ENCODE measurements at places on chromosomes 4 and X.
A peak's percentile ranks its signal among the peaks of the same experiment; 100 is the strongest.

DNA sequence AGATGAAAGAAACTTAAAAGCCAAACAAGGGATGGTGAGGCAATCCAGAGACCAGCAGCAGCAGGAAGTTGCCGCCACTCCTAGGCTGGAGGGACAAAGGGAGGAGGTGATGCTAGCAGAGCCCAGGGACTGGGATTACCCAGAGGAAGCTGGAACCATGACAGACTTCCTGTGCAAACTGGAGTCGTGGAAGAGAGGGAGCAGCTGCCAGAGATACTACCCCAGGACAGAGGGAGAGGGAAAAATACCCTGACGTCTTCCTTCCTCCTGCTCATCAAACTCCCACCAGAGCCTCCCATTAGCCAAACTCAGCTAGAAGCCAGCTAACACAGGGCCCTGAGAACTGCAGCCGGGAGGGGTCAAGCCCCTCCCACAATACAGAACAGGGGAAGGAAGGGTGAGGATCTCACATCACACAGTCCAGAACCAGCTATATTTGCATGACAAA is 101.2 kb upstream of the KLF3 start:
- DNase-seq = no peak

DNA sequence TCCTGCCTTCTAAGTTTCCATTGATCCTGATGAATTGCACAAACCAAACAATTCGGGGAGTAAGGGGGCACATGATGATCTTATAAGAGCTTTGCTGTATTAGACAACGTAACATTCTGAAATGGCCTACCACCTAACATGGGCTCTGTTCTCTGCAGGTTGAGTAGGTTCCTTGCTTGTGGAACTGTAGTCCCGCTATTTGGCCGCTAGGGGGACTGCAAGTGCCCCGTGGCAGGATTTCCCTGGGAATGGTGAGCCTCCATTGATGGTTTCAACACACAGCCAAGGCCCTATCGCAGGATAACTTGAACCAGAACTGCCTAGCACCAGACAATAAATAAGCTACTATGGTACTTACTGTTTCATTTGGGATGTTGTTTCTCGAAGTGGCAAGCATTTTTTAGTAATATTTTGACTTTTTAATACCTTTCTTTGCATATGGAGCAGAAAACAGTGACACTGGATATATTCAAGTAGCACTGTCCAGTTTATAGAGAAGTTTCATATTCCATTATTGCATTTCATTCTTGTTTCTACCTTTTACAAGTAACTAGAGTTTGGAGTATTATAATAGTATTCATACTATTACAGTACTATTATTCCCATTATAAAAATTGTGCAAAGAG is 11.9 kb downstream of the AR start:
- DNase-seq = peak; percentile 37

DNA sequence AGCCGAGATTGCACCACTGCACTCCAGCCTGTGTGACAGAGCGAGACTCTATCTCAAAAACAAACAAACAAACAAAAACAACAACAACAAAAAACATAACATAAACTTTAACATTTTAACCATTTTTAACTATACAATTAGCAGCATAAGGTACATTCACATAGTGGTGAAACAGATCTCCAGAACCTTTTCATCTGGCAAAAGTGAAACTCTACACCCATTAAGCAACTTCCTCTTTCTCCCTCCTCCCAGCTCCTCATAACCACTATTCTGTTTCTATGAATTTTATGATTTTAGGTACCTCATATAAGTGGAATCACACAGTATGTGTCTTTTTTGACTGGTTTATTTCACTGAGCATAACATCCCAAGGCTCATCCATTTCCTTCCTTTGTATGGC is 103.6 kb downstream of the FAM13A start:
- DNase-seq = no peak

DNA sequence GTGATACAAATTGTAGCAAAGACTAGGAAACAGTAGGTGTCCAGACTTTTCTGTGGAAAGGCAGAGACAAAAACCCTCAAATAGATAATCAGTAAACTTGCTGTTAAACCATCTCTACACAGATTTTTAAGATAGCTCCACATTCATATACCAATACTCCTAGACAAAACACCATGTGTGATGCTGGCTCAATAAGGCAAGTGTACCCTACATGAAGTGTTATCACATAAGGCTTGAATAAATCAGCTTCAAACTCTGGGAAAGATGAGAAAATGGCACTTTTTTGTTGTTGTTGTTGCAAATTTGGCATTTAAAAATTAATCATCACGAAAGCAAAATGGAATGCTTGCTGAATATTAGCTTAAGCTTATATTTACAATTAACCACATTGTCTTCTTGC is 45.1 kb downstream of the DRD5 start:
- DNase-seq = no peak

DNA sequence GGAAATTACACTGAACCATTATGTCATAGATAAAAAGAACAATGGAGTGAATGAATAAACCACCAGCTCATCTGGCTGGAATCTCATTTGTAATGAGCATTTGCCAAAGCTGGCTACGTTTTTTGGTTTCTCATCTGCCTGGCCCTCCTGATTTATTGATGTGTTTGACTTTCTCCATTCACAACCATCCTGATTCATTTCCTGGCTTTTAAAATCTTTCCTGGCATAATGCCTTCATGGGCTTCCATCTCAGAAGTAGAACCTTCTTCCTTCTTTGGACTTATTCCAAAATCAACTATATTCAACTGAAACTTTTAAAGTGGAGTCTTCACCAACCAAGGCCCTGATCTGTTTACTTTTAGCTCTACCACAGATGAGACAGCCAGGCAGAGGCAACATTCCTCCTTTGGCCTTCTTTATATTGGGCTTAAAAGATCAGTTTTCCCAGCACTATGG is 36.0 kb upstream of the ARSJ start:
- peak; percentile 97 for DNase-seq

GRCh38 chr4:85808864-85809263 is 333.9 kb downstream of the ARHGAP24 start:
- no peak for DNase-seq

DNA sequence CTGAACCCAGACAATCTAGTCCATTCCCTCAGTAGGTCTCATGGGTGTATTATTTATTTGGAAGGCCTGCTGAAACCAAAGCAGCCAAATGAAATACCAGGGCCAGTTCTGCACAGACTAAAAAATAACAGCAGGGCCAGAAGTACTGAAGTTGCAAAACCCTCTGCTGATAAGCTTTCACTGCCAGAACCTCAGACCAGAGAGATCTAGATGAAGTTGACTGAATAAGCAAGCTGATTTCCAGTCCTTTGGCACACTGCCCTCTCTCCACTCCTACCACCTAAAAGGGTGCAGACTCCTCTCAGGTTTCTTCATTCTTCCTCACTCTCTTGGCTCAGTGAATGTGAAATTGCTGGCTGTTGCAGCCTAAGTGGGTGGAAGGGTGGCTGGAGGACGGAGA is 276.7 kb upstream of the KLF3 start:
- DNase-seq = no peak

DNA sequence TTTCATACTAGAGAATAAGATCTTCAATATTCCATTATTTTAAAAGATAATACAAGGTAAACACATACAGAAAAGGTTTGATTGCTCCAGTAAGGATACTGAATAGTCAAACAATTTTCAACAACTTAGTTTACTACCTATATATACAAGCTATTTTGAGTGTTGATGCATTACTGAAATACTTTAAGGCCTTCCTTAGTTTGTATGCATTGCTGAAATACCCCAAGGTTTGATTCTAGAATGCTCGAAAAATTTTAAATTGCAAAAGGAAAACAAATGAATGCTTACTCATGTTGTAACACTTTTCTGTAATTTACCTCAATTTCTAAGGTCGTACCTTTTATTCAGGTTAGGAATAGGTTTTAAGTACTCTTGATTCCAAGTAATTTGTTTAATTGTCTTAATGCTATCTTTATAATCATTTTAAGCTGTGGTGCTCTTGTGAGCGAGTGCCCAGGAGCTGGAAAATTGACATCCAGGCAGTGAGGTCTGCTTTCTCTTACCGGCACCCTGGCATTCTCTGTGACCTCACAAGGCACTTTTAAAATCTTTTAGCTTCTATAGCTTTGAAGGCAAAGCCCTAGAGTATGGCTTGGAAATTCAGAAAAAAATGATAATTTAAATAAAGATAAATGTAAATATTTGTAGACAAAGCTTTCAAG is 114.0 kb downstream of the BMPR1B start:
- no peak for DNase-seq

DNA sequence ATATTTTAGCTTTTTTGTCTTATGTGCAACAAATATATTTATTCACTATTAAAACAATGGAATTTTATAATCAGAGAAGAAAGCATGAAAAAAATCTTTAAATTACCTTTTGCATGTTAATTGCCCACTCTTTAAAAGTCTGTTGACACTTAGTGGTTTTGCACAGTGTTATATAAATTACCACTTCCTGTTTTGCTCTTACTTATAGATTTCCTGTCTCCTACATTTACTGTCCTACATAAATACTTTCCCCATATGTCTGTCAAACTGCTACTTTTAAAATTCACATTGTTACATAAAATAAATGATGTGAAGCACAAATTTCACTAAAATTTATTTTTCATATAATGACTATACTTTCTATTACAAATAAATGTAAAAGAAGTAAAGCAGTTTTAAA is 161.1 kb upstream of the NDST4 start:
- no peak for DNase-seq

- DNase-seq = no peak
Observed at GRCh38 chr4:140688711-140689598, 67.2 kb downstream of the TBC1D9 start.

DNA sequence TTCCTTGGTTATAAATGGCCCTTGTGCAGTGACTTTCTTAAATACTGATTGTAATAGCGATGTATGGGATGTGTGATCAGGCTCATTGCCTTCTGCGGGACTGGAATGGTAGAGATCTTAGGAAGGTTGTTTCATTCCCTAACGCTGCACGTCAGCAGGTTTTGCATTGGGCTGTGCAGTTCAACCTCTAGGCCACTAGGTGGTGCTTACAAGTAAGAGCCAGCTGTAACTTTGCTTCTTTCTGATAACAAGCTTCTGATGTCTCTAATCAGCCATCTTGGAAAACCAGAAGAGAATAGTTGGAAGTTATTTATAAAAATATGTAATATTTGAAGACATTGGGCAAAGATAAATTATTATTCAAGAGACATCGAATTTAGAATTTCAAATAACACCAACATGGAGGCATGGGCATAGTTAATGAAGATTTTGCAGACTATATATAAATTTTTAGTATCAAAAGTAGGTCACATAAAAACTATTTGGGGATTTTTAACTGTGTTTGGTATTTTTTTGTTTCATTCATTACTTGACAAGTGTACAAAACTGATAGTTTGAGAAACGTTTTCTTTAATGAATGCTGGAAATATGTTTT is 339.7 kb upstream of the PCDH7 start:
- peak; percentile 41 for DNase-seq

GRCh38 chr4:180932370-180933001 is 1310.7 kb upstream of the TENM3 start:
- no peak for DNase-seq

DNA sequence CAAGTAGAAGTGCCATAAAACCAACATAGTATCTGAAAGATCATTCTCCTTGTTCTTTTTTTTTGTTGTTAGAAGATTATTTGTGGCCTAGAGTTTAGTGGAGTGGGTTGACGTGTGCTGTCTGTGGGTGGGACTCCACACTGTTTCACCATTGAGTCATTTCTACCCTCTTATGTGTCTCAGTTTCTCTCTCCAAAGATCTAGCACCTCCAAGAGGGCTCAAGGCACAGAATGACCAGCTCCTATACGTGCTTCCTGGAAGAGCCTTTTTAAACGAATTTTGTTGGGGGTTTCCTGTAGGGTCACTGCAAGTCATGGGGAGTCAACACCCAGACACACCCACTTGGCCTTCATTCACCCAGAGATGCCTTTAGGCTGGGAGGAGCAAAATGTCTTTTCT is 150.1 kb downstream of the KLF8 start:
- no peak for DNase-seq

DNA sequence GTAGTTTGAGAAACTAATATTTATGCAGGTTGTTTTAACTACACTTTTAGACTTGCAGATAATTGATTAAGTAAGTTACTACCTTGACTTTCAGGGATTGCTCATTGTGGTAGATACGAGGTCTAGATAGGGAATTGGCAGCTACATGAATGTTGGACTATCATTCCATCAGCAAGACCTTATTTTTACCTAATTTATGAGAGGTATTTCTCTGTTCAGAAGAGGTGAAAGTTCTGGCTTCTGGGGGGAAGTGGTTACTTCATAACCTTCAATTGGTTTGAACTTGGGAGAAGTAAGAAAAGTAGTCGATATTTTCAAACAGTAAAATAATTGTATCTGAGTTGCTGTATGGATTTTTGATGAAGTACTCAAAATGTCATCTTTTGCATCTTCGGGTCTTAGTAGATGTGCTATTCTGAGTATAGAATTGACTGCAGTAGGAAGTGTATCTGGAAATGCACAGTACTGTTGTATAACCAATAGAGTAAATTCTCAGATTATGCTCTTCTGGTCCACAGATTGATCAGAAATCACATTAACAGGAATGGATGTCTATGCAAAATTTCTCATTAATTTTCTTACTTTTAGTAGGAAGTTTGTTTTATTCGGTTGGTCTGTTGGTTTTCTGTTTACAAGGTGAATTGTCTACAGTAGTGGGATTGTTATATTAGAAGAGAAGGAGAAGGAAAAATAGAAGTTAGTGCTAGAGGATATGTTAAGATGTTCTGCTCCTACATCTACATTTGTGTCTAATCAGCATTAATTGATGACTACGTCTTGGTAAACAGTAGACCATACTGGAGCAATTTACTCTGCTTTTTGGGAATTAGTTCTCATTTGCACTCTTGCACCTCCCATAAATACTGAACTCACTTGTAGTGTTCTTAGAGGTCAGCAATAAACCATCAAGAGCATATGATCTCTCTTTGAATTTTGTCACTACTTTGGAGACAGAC is 3.0 kb downstream of the NFKB1 start:
- DNase-seq = no peak

- no peak for DNase-seq
Observed at GRCh38 chr4:704971-705277, 708 bp upstream of the PCGF3 start.

- no peak for DNase-seq
Observed at GRCh38 chr4:6602289-6602688, 27.3 kb downstream of the MAN2B2 start.

GRCh38 chr4:52837716-52838558 is 24.2 kb upstream of the RASL11B start:
- DNase-seq = peak; percentile 30

- no peak for DNase-seq
Observed at GRCh38 chrX:129655547-129656249, 942 bp upstream of the APLN start.

GRCh38 chr4:36638273-36638811 is 356.9 kb downstream of the DTHD1 start:
- DNase-seq = no peak

DNA sequence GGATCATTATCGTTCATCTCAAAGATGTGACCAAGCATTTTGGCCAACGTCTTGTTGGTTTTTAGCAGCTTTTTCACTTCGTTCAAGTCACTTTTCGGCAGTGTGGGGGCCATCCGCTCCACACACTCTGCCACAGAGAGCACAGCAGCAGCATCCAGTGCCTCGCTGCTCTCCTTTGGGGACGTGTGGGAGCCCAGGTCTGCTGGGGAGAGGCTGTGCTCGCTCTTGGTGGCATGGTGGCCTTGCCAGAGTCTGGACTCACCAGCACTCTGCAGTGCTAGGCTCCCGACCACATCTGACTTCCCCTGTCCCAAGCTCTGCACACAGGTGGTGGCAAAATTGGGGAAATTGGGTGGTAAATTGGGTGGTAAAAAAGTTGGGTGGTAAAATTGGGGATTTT is 50.6 kb downstream of the GPR50 start:
- no peak for DNase-seq
